ENCODE measurements at places on chromosomes 16 and 17.

- no peak for DNase-seq
These were observed 418.7 kb upstream of the DYNLRB2 start for GRCh38 chr16:80122115-80122514.

DNA sequence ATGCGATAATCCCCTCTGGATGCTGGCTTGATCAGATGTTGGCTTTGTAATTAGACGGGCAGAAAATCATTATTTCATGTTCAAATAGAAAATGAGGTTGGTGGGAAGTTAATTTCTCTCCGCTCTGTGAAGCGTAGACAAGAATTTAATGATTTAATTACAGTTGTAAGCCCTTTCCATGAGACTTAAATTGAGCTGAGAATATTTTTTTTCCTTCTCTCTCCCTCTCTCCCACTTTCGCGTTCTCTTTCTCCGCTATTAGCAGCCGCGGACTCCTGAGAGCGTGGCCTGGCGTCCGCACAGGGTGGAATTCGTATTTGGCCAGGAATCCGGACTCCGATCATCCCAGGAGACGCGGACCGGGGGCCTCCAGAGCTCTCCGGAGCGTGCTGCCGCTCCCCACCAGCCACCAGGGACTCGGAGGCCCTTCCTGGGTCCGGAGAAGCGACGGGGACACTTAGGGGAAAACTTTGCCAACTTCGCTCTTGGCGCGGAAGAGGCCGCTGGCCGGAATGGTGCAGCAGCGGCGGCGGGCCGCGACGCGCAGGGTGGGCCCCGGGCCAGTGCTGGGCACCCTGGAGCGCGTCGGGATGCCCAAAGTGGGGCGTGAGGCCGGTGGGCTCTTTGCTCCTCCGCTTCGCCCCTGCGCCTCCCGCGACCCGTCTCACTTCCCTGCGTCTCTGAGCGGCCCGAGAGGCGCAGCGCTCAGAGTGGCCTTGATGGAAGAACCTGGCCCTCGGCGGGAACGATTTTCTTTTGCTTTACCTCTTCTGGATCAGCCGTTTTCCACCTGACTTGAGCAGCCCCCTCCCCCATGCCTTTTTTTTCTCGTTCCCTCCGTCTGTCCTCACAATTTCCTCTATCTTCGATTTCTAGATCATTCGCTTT lies 3.6 kb upstream of the IRX3 start:
- no peak for DNase-seq

DNA sequence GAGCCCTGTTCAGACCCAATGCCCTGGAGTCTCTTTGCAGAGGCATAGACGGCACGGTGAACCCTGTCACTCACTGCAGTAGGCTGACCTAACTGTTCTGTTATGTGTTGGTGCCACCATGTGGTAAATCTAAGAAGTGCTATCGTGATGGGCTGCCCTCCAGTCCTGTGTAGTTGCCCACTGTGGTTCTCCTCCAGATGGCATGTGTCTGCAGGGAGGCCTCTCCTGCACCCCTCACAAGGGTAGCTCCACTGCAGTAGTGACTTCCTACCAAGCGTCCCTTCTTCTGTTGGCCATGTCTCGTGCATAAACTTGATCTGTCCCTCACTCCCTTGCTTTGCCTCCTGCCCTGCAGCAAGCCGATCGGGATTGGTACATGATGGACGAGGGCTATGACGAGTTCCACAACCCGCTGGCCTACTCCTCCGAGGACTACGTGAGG lies 5.8 kb downstream of the DHX38 start:
- DNase-seq, result peak; percentile 14

DNA sequence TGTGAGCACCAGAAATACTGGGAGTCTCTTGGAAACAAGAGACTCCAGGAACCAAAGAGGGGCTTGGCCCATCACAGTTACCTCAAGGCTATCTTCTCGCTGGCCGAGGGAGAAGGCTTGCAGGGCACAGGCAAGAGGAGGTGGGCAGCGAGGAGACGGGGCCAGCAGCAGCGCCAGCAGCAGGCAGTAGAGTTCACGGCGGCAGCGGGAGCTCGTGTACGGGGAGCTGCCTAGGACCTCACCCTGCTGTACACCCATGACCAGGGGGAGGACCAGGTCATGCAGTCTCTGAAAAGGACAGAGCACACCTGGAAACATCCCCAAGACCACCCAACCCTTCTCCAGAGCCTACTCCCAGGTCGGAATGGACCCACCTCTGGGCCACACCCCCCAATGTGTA lies 30.8 kb downstream of the PELP1 start:
- no peak for DNase-seq

DNA sequence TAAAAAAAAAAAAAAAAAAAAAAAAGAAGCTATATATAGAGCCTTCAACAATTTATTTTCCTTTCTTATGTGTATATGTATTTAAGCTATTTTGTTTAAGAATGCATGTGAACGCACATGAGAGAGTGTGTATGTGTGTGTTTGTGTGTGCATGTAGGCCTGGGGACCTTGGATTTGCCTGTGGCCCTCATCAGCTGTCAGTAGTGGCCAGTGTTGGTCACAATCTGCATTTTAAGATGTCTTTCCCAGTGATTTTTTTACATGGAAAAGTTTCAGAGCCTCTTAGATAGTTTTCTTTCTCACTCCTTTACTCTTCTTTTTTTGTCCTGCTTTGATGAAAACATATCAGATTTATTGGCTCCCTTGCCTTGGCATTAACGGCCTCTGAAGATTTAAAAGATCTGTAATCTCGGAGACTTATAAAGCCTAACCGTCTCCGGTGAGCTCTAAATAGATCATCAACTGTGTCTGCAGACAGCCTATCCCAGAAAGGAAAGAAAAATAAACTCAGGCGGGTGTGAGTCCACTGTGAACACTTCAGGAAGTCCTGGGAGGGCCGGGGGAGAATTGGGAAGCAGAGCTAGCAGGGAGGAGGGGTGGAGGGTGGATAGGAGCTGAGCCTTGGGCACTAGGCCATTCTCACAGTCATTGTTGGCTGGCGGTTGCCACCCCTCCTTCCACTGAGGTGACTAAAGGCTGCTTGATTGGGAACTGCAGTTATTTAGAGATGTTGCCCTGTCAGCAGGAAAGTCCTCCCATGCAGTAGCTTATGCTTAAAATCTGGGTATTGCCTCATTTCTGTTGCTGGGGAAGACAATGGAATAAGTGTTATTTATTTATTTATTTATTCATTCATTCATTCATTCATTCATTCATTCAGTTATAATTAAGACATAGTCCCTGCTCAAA lies 86.8 kb downstream of the WWP2 start:
- DNase-seq, result no peak

GRCh38 chr16:49932434-49932833 lies 76.5 kb upstream of the ZNF423 start:
- no peak for DNase-seq

DNA sequence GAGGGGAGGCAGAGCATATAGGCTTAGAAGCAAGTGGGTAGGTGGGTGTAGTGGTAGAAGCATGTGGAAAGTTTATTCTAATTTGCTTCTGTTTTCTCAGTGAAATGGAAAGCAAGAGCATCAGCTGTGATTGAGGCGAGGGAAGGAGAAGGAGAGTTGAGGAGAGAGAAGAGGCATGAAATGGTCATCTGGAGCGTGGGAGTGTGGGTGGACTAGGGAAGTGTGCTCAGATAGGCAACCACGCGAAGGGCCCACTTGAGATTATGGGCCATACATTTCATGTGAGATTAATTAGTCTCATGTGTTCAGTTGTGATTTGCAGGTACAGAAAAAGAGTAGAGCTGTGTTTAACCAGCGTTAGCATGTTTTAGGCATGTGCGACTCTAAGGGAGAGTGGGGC lies 20.8 kb upstream of the CDC6 start:
- no peak for DNase-seq

DNA sequence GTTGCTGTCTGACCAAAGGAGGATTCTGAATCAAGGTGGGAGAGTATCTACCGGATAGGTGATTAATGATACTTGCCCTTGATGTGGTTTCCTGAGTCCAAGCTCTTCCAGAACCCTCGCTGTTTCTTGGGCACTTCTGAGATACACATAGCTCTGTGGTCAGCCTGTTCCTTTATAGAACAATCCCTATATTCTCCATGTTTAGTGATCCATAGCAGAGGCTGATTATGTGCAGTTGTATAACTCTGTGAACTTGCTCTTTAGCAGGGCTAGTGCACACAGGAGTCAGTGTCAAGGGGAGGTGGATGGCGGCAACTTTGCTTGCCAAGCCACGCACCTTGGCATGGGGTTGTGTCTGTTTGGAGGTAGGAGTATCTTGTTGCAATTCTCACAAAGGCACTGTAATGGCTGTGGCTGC lies 36.1 kb downstream of the ARL4D start:
- no peak for DNase-seq
